ENCODE measurements at places on chromosomes 1 and 21. TPM values are rescaled to one million over a fixed set of nuclear protein-coding genes. Genes with fewer than 3 reads are reported as not detected.

Gene DNAI4
- 26.2 TPM for total RNA-seq

- DNase-seq = no peak
These were observed 259.1 kb downstream of the BARHL2 start for GRCh38 chr1:90457985-90458384.

DNA sequence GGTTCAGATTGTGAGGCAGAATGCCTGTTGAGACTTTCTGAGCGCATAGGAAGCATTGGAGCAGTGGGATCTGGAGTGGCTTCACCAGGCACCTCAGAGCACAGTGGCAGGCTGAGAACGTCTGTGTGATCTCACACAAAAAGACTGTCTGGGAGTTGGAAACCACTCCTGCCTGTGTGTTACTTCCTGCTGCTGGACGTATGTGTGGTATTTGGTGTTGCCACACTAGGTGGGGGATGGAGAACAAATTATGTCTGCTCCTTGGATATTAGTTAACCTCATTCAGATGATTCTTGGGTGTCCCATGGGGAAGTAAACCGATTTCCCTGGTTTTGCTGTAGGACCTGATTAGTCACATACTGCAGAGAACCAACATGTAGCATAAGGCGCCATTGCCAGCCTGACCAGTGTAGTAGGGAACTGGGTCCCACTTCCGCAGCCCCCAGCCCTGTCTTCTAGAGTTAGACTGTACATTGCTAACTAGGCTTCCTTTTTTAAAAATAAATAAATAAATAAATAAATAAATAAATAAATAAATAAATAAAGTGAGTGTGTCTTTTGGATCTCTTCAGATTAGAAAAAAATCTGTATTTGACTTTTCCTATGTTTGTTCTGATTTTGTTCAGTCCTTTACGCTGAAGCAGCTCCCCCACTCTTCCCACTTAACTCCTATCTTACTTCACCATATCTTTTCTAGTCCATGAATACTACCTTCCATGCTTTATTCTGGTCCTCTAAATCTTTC, 26.9 kb downstream of the UCK2 start:
- no peak for DNase-seq

GRCh38 chr21:26563856-26564503, 9.1 kb downstream of the CYYR1 start:
- no peak for DNase-seq
